ENCODE measurements at places on chromosomes 16 and 17.

- no peak for DNase-seq
Observed at GRCh38 chr16:54281535-54282201, 4.9 kb downstream of the IRX3 start.

DNA sequence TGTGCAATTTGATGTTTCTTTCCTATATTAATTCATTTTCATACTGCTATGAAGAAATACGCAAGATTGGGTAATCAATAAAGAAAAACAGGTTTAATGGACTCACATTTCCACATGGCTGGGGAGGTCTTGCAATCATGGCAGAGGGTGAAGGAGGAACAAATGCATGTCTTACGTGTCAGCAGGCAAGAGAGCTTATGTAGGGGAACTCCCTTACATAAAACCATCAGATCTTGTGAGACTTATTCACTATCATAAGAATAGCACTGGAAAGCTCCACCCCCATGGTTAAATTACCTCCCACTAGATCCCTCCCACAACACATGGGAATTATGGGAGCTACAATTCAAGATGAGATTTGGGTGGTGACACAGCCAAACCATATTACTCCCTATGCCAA lies 418.9 kb upstream of the MAF start:
- DNase-seq = no peak

GRCh38 chr16:88527186-88527936 lies 42.8 kb upstream of the ZC3H18 start:
- peak; percentile 76 for DNase-seq

DNA sequence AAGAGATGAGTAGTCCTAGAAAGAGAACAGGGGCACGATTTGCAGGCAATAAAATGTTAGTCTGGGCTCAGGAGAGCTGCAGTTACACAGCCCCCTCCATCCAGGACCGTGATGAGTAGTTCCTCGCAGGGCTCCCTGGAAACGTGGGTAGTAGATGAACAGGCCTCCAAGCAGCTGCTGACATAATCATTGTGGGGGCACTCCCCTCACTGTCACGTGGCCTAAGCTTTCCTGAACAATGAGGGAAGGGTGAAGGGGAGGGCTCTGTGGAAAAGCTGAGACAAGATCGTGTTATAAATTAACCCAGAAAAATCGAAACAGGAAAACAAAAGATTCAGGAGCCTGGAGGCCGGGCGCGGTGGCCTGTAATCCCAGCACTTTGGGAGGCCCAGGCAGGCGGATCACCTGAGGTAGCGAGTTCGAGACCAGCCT lies 1.3 kb upstream of the PER1 start:
- DNase-seq = peak; percentile 48

DNA sequence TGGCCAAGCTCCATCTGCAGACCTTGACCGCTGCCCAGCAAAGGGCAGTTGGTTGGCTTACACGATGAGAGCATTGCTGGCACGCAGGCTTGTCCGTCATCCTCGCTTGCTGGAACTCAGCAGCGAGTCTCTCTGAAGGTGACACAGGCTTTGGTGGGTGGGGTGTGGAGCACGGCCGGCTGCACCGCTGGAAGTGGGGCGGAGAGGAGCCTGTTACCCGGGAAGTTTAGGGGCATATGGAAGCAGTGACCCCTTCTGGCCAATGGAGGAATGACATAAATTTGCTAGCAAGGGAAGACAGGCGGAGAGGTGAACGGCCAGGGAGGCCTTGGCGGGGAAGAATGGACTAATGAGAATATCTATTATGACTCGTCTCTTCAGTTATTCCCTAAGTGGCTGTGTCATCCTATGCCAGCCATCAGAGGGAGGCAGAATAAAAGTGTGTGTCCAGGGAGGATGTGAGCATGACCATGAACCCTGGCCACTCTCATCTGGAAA lies 65.9 kb upstream of the SDK2 start:
- peak; percentile 77 for DNase-seq

DNA sequence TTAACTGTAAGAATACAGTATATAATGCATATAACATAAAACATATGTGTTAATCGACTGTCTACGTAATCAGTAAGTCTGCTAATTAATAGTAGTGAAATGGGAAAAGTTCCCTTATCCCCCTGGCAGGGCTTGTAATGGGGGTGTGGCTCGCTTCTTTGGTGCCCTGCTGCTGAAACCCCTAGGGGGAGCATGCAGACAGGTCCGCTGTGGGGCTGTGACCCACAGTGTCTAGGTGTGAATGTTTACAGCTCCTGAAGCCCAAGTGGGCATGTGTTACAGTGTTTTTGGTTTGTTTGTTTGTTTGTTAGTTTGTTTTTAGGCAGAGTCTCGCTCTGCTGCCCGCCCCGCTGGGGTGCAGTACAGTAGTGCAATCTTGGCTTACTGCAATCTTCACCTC lies 495.7 kb downstream of the SHISA9 start:
- no peak for DNase-seq

- DNase-seq = no peak
Observed at GRCh38 chr16:83115491-83116232, 488.9 kb downstream of the CDH13 start.

- peak; percentile 87 for DNase-seq
Observed at GRCh38 chr17:29615492-29616299, 7.0 kb downstream of the CORO6 start.

- no peak for DNase-seq
Observed at GRCh38 chr17:58525239-58525638, 10.8 kb upstream of the MTMR4 start.

GRCh38 chr17:72887917-72888316 lies 204.6 kb downstream of the SLC39A11 start:
- DNase-seq = no peak

DNA sequence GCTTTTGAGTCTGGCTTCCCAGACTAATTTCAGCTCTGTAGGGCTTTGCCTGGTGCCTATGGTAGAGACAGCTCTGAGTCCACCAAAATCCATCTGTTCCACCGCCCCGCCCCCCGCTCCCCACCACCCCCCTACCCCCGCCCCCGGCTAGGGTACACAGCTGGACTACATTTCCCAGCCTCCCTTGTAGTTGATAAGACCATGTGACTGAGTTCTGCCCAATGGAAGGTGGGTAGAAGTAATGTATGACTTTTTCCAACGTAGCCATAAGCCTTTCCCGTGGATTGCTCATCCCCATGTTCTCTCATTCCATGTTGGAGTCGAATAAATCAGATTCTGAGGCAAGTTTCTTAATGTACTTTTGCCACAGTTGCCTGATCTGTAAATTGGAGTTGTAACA lies 786.7 kb upstream of the EEF2KMT start:
- DNase-seq = no peak

GRCh38 chr17:16974569-16975276 lies 2.8 kb upstream of the TNFRSF13B start:
- DNase-seq = no peak

- peak; percentile 41 for DNase-seq
Observed at GRCh38 chr16:23670137-23670776, 8.4 kb upstream of the PLK1 start.

DNA sequence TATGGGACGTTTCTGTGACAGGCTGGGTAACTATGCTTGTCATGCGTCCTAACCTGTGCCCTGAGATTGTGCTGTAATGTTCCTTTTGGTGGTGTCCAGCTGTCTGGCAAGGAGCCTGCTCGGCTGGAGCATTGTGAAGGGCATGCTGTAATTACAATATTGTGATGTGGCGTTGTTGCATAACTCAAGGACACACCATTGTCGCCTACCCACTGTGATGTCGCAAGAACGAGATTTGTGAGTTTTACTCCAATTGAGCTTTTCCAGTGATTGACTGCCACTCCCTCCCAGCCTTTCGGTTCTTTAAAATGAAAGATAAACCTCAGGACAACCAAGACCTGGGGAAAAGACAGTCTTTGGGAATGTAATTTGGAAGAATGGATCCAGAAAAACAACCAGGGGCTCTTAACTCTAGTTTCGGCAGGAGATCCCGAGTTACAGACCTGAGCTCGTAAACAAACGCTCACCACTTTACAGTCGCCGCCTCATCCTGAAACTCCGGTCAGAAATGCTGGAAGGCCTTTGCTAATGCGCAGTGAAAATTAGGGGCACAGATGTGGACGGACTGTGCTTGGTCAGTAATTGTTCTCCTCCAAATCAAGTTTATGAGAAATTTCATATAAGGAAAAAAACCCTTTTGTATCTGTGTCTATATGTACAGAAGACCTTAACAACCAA lies 1.3 kb downstream of the ZNF750 start:
- no peak for DNase-seq

DNA sequence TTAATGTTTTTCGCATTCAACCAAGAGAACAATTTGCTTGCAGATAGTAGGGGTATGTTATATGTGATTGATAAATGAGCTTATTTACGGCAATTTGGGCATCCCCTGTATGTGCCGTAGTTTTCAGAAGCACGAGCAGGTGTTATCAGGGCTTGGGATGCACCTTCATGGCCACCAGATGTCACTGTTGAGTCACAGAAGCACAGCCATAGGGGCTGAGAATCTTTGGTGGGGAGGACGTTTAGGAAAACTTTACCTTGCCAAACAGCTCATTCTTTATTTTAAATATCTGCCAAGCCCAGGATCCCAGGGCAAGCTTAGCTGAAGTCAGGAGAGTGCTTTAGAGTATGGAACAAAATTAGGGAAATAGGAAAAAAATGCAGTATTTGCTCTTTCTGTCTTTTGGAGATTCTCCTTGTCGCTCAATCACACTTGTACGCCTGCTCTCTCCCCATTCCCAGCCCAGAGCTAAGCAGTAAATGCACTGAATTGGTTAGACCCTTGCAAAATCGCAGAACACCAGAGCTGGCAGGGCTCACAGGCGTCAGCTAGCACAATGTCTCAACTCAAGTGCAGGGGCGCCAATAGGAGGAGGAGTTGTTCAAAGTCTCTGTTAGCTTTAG lies 93.6 kb upstream of the MPHOSPH6 start:
- peak; percentile 67 for DNase-seq

GRCh38 chr16:70428178-70428998 lies 10.5 kb downstream of the ST3GAL2 start:
- peak; percentile 40 for DNase-seq

- peak; percentile 82 for DNase-seq
Observed at GRCh38 chr17:48878920-48879898, 13.4 kb upstream of the ATP5MC1 start.

DNA sequence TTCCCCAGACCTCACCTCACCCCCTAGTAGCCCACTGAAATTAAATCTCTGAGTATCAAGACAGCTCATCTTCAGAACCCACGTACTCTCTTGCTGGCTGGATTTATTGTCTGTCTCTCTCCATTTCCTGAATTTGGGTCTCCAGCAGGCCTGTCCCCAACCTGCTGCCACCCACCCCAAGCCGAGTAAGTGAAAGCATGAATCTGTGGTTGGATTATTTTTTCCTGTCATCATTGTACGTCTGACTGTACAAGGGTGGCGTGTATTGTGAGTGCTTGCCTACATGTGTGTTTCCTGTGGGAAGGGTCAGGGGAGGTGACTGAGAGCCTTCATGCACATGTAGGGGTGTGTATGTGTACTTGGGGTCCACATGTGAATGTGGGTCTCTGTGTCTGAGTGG lies 5.4 kb downstream of the TNP2 start:
- no peak for DNase-seq

DNA sequence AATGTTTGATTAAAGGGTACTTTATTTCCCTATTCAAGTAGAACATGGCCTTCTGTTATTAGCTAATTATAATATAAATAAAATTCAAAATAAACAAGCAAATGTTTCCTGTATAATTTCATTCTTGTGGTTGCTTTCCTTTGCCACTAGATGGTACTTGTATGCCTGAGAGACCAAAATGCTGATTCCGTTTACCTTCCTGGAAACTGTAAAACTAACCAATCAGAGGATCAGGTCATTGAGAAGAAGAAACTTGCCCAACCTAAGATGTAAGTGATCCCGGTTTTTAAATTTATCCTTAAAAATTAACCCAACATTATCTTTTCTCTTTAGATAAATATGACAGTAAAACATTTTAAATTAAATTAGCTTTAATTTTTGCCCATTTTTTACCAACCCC lies 8.1 kb upstream of the ABCA5 start:
- DNase-seq = peak; percentile 19

DNA sequence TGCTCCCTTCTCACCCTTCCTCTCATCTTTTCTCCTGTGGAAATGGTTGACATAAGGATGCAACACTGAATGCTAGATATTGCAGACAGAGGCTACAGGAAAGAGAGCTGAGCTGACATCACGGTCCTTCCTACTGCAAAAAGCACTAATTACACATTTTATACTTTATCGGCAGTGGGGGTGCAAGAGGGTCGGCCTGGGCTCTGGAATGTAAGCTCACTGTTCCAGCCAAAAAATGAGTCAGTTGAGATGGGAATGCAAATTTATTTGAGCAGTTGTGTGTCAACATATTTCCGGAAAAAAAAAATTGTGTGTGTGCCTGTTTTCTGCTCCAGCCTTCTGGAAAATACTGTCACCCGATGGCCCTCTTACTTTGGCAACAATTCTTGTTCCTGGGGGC lies 14.1 kb upstream of the MRTFB start:
- no peak for DNase-seq

DNA sequence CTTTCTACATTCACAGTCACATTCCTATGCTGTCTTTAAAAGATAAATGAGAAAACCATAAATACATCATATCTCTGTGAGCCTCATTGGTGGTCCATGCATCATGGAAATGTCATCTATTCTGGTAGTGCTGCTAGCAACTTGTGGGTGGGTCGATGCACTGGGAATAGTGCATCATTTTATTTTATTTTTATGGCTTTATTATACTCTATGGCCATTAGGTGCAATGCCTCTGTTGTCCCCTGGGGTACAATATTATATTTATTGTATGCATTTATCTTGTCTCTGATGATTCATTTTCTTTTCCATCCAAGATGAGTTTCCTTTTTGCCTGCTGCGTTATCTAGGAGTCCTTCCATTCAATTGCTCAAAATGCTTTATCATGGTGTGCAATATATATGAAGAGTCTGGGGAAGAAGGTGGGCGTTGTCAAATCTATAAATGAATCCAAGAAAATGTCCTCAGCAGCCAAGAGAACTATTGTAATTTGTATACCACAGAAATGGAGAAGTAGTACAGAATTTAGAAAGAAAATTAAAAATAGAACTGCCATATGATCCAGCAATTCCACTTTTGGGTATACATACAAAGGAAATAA lies 324.0 kb downstream of the KCNJ2 start:
- DNase-seq = no peak

GRCh38 chr16:24855678-24856077 lies 9.9 kb downstream of the SLC5A11 start:
- DNase-seq = no peak
